Vein endothelial cell (primary cell): ENCODE measurements at places on chromosomes 13 and 19. TPM values are rescaled to one million over a fixed set of nuclear protein-coding genes. Genes with fewer than 3 reads are reported as not detected.

The CYP2A7 gene
- total RNA-seq, result not detected in 2 replicates

The RNU6-9 gene
- total RNA-seq, result not detected in 2 replicates

The THSD8 gene
- not detected in 2 replicates for total RNA-seq

The KLF1 gene
- not detected in 2 replicates for total RNA-seq

The LENG8 gene
- 61.1 and 82.1 TPM in 2 replicates for total RNA-seq

The FGF21 gene
- total RNA-seq, result not detected in 2 replicates

The DNAAF3 gene
- 0.33 and 0.38 TPM in 2 replicates for total RNA-seq

The CARM1 gene
- total RNA-seq, result 52.2 and 57.8 TPM in 2 replicates

The CHAMP1 gene
- total RNA-seq, result 12.6 and 15.0 TPM in 2 replicates

The ZNF583 gene
- 5.8 and 7.5 TPM in 2 replicates for total RNA-seq

The CCDC122 gene
- total RNA-seq, result 2.9 and 7.0 TPM in 2 replicates

The CCDC8 gene
- total RNA-seq, result under 0.01 and 0.29 TPM in 2 replicates

The ATP4A gene
- not detected in 2 replicates for total RNA-seq

The ZNF439 gene
- total RNA-seq, result 0.33 and 3.4 TPM in 2 replicates

The FPR3 gene
- under 0.01 and 0.10 TPM in 2 replicates for total RNA-seq

The LMTK3 gene
- under 0.01 and 0.10 TPM in 2 replicates for total RNA-seq

The PGLYRP1 gene
- total RNA-seq, result not detected in 2 replicates

The SOX1 gene
- total RNA-seq, result not detected in 2 replicates

The ZNF14 gene
- total RNA-seq, result 5.2 and 5.5 TPM in 2 replicates

The ZNF146 gene
- total RNA-seq, result 107 and 136 TPM in 2 replicates

The C1QTNF9B gene
- total RNA-seq, result not detected in 2 replicates

The BRCA2 gene
- total RNA-seq, result 3.9 and 11.5 TPM in 2 replicates

The CDX2 gene
- not detected in 2 replicates for total RNA-seq

The NLRP7 gene
- total RNA-seq, result not detected in 2 replicates

The TRIM13 gene
- total RNA-seq, result 33.0 and 38.7 TPM in 2 replicates

The SIGLEC9 gene
- total RNA-seq, result not detected in 2 replicates

The IGSF23 gene
- total RNA-seq, result 0.29 and 0.65 TPM in 2 replicates
